NCI-H774 (cell line): ENCODE measurements at places on chromosomes 4 and X.

DNA sequence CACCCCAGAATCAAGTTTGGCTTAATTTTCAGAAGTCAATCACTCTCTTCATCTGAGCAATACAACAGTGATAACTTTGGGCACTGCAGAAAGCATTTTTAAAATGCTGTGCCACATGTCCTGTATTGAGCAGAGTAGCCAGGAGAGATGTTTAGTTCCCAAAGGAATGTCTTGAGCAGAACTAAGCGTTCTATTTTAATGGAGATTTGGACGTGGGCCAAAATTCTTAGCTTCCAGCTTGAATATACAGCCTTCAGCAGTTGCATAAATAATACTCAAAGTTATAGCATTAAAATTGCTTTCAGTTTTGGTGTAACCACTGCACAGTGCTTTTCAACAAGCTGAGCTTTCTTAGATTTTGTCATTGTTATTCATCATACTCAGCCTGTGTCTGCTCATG is 679.2 kb downstream of the NLGN4X start:
- DNase-seq, result no peak

GRCh38 chrX:40012868-40013265 is 84.9 kb downstream of the BCOR start:
- DNase-seq, result peak; percentile 16

DNA sequence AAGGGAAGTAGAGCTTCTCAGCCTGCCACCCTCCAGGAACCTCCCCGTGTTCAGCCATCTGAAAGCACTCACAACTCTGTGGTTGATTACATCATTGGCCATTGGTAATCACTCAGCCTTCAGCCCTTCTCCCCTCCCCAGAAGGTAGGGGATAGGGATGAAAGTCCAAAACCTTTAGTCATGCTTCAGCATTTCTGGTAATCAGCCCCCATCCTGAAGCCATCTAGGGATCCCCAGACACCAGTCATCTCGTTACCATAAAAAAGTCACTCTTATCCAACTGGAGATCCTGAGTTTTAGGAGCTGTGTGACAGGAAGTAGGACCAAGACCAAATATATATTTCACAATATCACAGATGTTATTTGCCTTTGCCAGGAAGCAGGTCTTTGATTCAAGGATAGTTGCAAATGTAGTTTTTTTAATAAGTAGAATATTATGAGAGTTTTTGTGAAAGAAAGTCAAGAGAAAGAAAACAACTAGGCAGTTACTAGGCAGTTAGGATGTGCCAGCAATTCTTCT is 364.6 kb upstream of the NOCT start:
- DNase-seq, result no peak

GRCh38 chr4:154389148-154389547 is 102.5 kb downstream of the DCHS2 start:
- DNase-seq, result no peak

- no peak for DNase-seq
Measured at GRCh38 chr4:2295500-2295899, 33.6 kb upstream of the MXD4 start.

- DNase-seq, result no peak
Measured at GRCh38 chr4:52552778-52553177, 106.3 kb downstream of the USP46 start.

- peak; percentile 67 for DNase-seq
Measured at GRCh38 chr4:165631912-165632311, 241.1 kb upstream of the TLL1 start.

- DNase-seq, result no peak
Measured at GRCh38 chr4:3269105-3269927, 20.4 kb downstream of the MSANTD1 start.

DNA sequence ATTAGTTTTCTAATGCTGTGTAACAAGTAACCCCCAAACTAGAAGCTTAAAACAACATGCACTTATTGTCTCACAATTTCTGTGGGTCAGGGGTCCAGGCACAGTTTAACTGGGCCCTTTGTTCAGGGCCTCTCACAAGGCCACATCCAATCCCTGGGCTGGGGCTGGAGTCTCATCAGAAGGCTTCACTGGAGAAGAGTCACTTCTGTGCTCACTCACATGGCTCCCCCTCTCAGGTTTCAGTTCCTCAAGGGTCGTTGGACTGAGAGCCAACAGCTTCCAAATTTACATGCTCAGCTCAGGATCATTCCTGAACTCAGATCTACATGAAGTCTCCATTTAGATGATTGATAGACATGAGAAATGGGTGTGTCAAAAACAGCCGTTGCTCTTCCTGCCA is 77.1 kb downstream of the EVC start:
- no peak for DNase-seq

- DNase-seq, result no peak
Measured at GRCh38 chr4:15586066-15586465, 69.1 kb downstream of the FBXL5 start.

- no peak for DNase-seq
Measured at GRCh38 chrX:155065035-155065734, 5.8 kb downstream of the CMC4 start.

- DNase-seq, result no peak
Measured at GRCh38 chrX:40087425-40088298, 10.1 kb downstream of the BCOR start.

GRCh38 chr4:128601991-128602695 is 207.4 kb upstream of the JADE1 start:
- no peak for DNase-seq

DNA sequence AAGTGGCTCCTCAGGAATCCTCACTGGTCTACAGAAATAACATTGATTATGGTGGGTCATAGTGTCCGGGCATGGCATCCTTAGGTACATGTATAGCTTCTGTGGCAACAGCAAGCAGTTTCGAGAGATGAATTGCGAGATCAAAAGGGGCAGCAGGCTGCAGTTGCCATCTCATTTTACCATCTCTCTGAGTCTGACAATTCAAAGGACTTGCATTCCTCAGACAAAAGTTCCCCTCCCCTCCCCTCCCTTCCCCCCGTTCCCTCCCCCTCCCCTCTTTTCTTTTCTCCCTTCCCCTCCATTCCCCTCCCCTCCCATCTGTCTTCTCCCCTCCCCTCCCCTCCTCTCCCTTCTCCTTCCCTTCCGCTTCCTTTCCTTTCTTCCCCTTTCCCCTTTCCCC is 70.2 kb downstream of the MTNR1A start:
- DNase-seq, result no peak

- DNase-seq, result no peak
Measured at GRCh38 chr4:108637856-108638255, 12.5 kb upstream of the OSTC start.

- no peak for DNase-seq
Measured at GRCh38 chr4:170875868-170876267, 786.1 kb upstream of the AADAT start.

DNA sequence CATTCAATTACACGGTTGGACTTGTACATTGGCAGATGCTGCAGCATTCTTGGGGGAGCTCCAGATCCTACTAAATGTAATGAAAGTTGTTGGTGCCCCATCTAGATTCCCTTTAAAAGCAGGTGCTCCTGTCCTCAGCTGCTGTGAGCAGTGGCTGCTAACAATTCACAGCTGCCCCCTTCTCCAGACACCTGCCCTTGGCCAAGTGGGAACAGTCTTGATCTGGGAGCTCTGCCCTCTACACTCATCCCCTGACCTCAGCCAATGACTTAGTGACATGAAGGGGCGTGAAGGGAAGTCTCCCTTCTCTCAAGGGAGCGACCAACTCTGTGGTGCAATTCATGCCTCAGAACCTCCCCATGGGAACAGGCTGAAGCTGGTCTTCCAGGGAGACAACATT is 125.7 kb downstream of the EIF4E start:
- DNase-seq, result no peak

- DNase-seq, result no peak
Measured at GRCh38 chrX:66489339-66489738, 149.5 kb downstream of the EDA2R start.

- no peak for DNase-seq
Measured at GRCh38 chr4:17188125-17188524, 289.7 kb upstream of the LDB2 start.

GRCh38 chr4:28313729-28314713 is 1453.4 kb downstream of the STIM2 start:
- peak; percentile 21 for DNase-seq

GRCh38 chr4:100936661-100937375 is 410.5 kb downstream of the PPP3CA start:
- no peak for DNase-seq

DNA sequence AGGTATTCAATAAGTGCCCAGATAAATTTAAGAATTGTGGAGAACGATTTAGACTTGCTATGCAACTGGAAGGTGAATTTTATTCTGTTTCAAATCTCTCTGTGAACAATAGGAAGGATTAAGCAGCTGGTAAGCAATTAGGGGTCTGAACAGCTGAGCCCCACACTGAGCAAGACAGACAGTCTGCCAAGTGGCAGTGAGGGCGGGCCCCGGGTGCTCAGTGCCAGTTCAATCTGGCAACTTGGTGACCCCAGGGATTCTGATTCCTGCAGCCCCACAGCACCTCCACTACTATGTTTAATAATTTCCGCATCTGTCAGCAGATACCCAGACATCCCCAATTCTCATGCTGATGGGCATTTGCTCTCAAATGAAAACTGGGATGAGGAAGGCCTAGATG is 317.3 kb downstream of the PPP1R2C start:
- DNase-seq, result no peak

DNA sequence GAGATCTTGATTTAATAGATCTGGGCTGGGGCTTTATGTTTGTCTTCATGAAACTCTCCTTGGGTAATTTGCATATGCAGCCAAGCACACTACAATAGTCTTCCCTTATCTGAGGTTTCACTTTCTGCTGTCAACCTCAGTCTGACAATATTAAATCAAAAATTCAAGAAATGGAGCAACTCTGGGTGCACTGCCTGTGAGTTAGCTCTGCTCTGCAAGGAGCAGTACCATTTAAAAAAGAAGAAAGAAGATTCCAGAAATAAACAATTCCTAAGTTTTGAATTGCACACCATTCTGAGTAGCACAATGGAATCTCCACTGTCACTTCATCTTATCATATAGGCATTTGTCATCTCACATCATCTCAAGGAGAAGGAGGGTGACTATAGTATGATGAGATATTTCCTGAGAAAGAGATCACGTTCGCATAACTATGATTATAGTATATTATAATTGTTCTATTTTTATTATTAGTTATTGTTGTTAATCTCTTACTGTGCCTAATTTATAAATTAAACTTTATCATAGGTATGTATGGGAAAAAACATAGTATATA is 9.4 kb downstream of the FNIP2 start:
- no peak for DNase-seq

DNA sequence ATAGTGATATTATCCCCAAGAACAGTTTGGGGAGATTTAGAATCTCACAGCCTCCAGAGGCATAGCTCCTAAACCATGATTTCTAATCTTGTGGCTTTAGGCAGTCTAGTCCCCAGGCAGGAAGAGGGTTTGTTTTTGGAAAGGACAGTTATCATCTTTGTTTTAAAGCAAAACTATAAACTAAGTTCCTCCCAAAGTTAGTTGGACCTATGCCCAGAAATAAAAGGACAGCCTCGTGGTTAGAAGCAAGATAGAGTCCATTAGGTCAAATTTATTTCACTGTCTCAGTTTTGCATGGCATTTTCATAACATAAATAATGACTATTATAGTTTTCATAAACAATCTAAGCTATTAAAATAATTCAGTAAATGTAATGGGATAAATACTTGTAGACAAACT is 120.5 kb downstream of the MAGEC2 start:
- DNase-seq, result no peak

DNA sequence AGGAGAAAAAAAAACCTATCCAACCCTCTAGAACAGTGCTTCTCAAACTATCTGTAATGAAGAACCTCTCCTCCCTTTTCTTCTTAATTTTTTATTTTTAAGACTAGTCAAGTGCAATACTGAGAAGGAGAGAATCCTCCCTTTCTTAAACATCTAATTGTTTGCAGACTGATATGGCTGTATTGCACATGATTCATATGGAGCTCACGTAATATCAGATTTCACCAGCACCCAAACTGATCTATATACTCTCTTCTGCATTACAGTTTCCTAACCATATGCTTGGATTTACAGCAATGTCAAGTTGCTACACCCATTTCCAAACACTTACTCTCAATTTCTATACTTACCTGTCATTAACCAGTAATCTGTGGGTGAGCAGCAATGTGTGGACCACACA is 9.5 kb downstream of the PRMT9 start:
- no peak for DNase-seq
